ENCODE measurements at places on chromosomes 4 and X. TPM values are rescaled to one million over a fixed set of nuclear protein-coding genes. Genes with fewer than 3 reads are reported as not detected.

DNA sequence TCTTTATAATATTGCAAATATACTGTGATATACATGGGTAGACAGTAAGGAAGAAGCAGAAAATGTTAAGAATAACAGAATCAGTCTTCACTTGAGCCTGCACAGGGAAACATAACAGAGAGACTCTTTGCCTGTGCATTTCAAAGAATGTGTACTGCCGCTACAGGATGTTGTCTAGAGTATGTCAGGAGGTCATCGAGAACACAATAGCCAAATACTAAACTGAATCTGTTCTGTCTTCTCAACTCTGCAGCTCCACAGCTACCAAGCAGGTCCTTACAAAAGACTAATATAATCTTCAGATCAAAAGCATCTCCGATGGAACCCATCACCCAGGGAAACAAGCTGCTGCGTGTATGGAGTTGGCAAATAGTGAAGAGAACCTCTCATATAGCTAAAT, 471.5 kb downstream of the PCDH10 start:
- DNase-seq, result no peak

DNA sequence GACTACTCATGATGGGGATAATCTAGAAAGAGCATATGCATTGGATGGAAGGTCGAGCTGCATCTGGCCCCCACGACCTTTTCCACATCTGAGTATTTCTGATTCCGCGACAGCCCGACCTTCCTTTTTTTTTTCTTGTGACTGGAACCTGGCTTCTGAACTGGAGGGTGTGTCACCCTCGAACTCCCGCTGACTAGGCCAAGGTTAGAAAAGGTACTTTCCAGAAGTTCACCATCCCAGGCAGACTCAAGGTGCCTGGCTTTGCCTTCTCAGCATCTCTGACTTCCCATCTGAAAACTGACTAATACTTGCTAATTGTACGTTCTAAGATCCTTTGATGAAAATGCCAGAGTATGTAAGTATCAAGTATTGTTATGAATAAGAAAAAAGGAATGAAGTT, 49.3 kb upstream of the CD40LG start:
- DNase-seq, result no peak

- no peak for DNase-seq
These were observed 213.5 kb upstream of the CLNK start for GRCh38 chr4:10898072-10898471.

Gene NSUN7
- 0.29 TPM for total RNA-seq

Gene SMARCA1
- total RNA-seq, result 58.6 TPM

Gene YY2
- total RNA-seq, result 1.4 TPM

Gene CD38
- under 0.01 TPM for total RNA-seq

Gene CCDC120
- total RNA-seq, result 1.2 TPM
